ENCODE measurements at places on chromosomes 6 and 20.
A peak's percentile ranks its signal among the peaks of the same experiment; 100 is the strongest.

DNA sequence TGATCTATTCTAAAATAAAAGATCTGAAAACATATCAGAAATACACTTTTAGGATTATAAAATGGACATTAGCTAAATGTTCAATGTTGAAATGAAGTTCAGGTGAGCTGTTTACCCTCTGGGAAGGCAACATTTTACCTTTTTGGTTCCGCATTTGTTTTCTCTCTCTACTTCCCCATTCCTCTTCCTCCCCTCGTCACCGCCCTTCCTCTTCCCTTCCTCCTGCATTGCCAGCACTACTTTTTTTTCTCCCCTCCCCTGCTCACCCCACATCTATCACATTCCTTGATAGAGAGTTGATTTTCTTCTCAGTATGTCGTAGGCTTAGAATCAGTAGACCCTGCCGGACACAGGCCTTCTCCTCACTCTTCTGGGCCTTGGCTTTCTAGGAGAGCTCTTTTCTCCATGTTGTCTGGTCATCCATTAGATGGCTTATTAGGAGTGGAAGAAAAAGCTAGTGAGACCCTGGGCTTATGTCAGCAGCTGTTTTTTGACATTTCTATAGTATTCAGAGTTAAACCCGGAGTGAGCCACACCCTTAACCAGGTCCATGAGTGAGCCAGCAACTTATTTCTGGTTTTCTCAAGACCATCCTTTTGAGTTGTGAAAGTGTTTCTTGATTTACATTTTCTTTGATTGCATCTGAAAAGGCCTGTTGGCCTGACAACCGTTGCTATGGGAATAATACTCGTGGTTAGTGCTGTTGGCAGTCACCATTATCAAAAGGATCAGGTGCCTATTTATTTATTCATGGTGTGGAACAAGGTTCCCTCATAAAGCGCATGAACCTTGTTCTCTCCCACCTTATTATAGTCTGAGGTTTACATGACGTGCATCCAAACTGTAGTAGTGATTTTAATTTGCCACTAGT, 90.9 kb downstream of the DTD1 start:
- DNase-seq, result peak; percentile 12

- DNase-seq, result no peak
Measured at GRCh38 chr6:137827411-137827940, 39.6 kb upstream of the TNFAIP3 start.

DNA sequence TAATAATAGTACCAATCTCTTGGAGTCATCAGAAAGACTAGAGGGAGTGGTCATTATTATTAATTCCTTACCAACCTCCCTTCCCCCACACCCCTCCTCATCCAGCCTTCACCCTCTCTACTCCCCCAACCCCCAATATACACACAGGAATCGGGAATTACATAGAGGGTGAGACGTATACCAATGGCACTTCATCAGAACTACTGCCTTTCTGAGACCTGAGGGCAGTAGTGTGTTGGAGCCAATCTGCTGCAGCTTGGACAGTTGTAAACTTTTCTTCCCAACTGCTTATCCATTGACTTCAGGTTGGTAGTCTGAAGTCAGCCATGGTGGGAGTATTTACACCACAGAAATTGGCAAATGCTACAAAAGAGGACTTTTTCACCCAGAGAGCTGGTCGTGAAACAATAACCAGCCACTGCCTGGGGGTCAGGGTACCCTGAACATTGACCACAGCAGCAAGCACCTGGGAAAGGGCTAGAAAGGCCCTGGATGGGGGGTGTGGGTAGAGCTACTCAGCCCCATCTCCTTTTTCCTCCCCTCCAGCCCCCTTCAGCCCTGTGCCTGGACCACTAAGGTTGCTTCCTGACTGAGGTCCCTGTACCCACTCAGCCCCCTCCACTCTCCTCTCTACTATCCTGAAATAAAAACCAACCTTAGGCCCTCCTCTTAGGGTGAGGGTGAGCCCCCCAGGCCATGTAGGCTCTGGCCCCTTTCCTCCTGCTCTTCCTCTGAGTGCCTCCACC, 161.5 kb downstream of the MRPL14 start:
- no peak for DNase-seq

GRCh38 chr6:167293088-167293589, 2.0 kb downstream of the UNC93A start:
- DNase-seq, result no peak

- DNase-seq, result no peak
Measured at GRCh38 chr6:110629153-110629552, 152.7 kb upstream of the SLC22A16 start.

DNA sequence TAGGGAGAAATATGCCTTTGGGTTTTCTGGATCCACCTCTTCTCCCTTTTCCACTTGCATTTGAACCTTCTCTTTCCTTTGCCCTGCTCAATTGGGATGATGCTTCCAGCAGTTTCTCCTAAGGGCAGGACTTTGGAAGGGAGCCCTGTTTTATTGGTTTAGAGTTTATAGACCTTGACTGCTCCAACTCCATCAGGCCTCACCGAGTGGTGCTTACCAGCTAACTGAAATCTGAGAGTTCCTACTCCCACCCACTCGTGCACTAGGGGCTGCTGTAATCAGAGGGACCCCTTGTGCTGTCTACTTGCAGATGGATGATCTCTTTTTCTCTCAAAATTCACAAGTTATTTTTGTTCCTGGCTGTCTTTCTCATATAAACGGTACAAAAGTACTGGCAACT, 121.3 kb upstream of the SLC22A16 start:
- DNase-seq, result no peak

DNA sequence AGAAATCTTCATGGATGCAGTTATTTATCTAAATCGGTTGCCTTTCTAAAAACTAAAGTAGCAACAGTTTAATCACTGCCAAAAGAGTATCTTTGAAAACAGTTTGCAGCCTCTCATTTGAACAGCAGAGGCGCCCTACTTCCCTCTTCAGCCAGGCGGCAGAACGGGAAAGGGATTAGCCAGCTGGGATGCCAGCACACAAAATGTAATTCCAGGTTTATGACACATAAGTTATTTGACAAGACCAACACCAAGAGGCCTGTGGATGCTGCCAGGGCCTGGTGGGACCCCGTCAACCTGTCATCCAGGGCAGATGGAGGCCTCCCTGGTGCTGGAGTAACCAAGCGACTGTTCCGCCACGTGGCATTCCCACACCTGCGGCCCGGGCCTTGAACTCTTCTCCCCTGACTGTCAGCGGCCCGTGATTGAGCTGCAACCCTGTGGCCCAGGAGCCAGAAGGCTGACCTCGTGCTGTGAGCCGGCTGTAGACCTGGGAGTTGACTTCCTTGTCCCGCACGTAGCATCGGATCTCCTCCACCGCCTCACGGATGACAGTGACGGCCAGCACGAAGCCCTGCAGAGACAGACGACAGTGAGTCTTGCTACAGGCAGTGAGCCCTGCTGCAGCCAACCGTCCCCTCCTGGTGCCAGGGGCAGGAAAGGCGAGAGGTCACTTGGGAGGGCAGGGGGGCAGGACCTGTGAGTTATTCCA, 55.5 kb downstream of the ATP9A start:
- no peak for DNase-seq

DNA sequence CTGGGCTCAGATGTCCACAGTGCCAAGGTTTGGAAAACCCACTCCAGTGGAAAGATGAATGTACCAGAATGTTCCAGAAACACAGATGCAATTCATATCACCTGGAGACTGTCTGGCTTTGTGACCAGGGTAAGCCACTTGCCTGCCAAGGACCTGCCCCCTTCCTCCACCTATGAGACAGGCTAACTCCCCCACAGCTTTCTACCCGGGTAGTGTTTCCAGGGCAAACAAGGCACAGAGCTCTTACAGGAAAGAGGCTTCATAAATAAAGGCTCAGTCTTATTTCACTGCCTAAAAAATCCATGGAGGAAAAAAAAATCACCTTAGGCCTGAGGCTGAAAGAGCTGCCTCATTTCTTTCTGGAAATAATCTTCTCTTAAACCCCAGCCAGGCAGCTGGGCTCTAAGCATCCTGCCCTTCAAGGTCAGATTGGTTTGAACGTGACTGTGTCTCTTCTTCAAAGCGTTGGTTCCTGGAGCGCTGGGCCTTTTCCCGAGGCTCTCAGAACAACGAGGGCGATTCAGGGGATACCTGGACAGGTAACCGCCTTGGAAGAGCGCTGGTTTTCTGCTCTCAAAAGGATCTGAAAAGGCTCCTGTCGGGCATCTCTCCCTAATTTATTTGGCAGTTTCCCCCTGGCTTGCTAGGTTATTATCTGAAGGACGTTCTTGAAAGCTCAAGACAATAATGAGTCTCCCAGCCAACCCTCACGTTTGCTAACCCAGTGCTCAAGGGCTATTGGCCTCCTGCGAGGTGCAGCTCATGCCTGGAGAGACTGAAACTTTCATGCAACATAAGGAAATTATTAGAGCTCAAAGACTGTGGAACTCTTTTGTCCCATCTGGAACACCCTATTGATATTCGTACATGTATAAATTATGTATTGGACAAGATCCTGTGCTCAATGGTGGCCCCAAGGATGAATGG, 199.2 kb upstream of the PMEPA1 start:
- DNase-seq, result no peak

DNA sequence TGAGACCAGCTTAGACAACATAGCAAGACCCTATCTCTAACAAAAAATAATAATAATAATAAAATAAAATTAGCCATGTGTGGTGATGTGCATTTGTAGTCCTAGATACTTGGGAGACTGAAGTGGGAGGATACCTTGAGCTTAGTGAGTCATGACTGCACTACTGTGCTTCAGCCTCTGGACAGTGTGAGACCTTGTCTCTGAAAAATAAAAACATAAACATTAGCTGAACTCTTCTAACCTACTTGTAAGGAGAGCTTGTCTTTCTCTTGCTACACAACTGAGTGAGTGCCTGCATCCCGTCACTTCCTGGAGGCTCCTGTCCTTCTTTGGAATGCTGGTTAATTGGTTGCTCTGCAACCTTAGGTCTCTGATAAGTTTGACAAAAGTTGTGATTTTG, 5.1 kb upstream of the DBNDD2 start:
- no peak for DNase-seq

- no peak for DNase-seq
Measured at GRCh38 chr20:62772103-62772611, 24.1 kb upstream of the MRGBP start.

GRCh38 chr6:31305703-31306219, 33.9 kb upstream of the HLA-C start:
- DNase-seq, result no peak

DNA sequence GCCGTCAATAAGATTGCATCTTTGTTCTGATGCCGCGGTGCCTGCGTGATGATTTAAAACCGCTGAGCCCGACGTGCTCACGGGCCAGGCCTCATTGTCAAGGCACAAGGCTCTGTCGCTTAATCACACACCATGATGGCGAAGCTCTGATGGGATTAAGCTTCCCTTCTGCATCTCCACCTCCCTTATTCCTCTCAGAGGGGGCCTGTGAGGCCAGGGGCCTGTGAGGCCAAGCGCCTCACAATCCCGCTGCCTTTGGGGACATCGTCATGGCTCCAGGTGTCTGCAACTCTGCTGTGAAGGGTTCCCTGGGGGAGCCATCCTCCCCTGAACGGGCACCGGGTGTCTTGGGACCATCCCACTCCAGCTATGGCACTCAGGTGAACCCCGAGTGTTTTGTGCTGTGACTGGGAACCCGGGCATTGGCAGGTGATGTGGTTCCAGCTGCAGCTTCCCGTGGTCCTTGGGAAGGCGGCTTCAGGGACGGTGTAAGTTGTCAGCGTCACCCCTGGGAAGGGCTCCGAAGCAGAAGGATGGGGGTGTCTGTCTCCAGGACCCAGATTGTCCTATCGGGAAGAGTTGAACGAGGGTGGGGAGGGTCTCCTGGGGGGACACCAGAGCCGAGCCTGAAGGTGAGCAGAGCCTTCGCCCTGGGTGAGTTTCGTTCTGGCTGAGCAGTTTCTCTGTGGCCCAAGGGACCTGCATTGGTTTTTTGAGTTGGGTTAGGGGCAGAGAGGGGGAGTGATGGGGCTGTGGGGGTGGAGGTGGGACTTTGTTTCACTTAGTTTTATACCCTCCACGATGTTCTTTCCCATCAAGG, 18.0 kb upstream of the BHLHE23 start:
- no peak for DNase-seq

DNA sequence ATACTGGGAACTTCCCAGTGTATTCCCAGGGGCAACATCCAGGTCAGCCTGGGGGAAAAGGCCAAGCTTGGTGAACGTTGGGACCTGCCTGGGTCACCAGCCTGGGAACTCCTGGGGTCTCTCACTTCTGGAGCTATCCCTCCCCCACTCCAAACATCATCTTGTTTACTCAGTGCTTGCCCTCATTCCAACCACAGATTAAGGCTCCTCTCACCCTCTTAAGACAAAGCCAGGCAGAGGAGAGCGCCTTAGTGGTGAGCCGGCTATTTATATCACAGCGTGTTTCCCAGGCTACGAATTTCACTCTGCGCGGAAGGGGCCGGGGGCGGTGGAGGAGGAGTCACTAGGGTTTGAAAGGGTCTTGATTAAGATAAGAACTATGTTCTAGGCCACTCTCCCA, 12.1 kb downstream of the PRPH2 start:
- no peak for DNase-seq

GRCh38 chr6:30061858-30062458, 893 bp downstream of the POLR1H start:
- peak; percentile 56 for DNase-seq

DNA sequence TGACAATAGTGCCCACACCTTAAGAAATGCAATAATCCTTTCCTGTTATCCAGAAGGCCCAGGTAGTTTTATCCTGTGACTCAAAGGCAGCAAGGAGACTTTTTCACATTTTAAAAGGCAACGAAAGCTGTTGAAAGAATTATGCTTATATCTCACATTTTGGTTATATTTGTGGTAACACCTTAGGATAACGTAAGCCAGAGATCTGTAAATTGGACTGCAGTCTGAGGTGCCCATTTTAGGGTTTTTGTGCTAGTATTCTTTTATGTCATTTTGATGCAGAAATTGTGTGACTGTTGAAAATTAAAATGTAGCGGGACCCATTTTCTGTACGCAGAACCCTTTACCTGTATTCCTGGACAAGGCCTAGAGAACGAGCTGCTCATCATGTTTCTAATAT, 24.3 kb upstream of the MTHFD1L start:
- no peak for DNase-seq

GRCh38 chr6:151681433-151682059, 125.9 kb upstream of the ESR1 start:
- no peak for DNase-seq

GRCh38 chr20:8930726-8931125, 138.2 kb upstream of the PLCB4 start:
- no peak for DNase-seq

DNA sequence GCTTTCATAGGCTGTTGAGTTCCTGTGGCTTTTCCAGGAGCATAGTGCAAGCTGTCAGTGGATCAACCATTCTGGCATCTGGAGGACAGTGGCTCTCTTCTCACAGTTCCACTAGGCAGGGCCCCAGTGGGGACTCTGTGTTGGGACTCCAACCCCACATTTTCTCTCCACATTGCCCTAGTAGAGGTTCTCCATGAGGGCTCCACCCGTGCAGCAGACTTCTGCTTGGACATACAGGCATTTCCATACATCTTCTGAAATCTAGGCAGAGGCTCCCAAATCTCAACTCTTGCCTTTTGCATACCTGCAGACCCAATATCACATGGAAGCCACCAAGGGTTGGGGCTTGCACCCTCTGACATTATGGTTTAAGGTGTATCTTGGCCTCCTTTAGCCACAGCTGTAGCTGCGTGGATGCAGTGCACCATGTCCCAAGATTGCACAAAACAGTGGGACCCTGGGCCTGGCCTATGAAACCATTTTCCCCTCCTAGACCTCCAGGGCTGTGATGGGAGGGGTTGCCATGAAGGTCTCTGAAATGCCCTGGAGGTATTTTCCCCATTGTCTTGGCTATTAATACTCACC, 645.9 kb upstream of the CITED2 start:
- no peak for DNase-seq

- no peak for DNase-seq
Measured at GRCh38 chr6:152160346-152160745, 352.9 kb downstream of the ESR1 start.

- peak; percentile 8 for DNase-seq
Measured at GRCh38 chr20:47150403-47151152, 205.9 kb downstream of the ZMYND8 start.

GRCh38 chr6:32436995-32437836, 2.5 kb upstream of the HLA-DRA start:
- no peak for DNase-seq

Data from central memory CD4-positive, alpha-beta T cell (primary cell).